Mesenchymal stem cell (in vitro differentiated cells and primary cell): ENCODE measurements at places on chromosomes 4 and X.

- DNase-seq, result no peak
Measured at GRCh38 chr4:169151671-169152070, 119.1 kb downstream of the SH3RF1 start.

DNA sequence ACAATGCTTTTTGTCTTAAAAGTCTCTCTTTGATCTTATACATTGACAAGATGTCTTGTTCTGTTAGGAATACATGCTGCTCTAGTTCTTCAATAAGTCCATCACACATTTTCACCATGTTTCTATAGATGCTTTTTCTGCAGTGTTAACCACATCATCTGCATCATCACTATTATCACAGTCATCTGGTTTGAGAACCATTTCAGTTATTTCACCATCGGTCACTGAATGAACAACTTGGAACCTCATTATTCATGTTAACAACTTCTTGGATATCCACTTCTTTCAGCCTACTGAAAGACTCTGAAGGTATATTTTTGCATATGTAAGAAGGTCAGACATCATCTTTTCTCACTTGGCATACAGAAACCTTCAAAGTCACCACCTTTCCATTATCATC is 975.2 kb downstream of the STIM2 start:
- DNase-seq, result no peak

- DNase-seq, result no peak
Measured at GRCh38 chr4:27635936-27636913, 775.6 kb downstream of the STIM2 start.

DNA sequence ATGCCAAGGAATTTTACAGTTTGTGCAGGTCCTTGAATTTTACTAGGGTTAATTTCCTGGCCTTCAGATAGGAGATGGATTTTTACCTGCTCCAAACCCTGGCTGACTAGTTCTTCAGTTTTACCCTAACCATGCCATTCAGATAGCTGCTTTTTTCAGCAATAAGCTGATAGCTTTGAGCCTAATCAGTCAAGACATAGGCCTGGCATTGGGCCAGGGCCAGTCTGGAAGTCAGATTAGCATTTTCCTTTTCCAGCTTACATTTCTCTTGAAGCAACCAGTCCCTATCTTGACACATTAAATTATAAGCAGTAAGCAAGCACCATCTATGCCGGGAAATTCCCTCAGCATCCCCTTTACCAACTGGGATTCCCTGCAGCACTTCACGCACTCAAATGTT is 177.1 kb downstream of the ADGRA3 start:
- DNase-seq, result no peak

- DNase-seq, result no peak
Measured at GRCh38 chr4:36399762-36400353, 118.4 kb downstream of the DTHD1 start.

DNA sequence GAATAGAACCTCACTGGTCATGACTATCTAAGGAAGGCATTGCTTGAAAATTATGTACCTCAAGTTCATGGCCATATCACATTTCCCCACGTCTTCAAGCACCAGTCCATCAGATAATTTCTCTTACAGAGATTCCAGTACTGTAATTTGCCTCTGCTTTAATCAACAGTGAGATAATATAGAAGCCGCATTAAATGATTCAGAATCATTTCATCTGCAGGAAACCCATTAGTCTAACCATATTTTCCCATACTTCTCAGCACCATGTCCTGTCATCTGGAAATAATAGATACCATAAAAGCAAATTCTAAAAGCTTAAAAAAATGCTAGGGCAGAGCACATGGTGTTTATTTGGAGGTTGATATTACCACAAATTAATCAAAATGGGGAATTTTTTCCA is 310.3 kb upstream of the SLIT2 start:
- no peak for DNase-seq

GRCh38 chr4:172546782-172547181 is 621.8 kb upstream of the GALNT7 start:
- DNase-seq, result no peak

DNA sequence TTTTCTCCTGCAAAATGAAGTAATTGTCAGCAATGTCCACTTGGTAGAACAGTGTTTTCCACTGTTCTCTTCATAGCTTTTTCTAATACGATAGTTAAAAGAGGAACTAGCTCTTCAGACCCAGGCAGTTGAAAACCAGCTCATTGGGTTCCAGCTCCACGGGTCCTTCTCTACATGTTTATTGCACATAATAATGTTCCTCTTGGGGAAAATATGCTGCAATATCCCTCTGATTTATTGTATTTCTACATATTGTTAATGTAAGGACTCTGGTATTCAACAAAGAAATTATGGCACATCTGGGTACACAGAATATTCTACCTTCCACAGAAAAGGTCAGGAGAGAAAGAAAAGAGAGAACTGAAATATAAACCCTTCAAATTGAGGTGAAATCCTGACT is 473.4 kb downstream of the TRIML1 start:
- no peak for DNase-seq

- peak; percentile 15 for DNase-seq
Measured at GRCh38 chrX:53831662-53832635, 145.4 kb upstream of the HUWE1 start.

- DNase-seq, result peak; percentile 93
Measured at GRCh38 chrX:123803331-123803983, 56.4 kb upstream of the XIAP start.

GRCh38 chr4:184251670-184251980 is 34.0 kb upstream of the ENPP6 start:
- no peak for DNase-seq

- DNase-seq, result peak; percentile 68
Measured at GRCh38 chrX:115561605-115562479, 868 bp downstream of the PLS3 start.

GRCh38 chr4:182411391-182411790 is 168.2 kb downstream of the TENM3 start:
- DNase-seq, result no peak

DNA sequence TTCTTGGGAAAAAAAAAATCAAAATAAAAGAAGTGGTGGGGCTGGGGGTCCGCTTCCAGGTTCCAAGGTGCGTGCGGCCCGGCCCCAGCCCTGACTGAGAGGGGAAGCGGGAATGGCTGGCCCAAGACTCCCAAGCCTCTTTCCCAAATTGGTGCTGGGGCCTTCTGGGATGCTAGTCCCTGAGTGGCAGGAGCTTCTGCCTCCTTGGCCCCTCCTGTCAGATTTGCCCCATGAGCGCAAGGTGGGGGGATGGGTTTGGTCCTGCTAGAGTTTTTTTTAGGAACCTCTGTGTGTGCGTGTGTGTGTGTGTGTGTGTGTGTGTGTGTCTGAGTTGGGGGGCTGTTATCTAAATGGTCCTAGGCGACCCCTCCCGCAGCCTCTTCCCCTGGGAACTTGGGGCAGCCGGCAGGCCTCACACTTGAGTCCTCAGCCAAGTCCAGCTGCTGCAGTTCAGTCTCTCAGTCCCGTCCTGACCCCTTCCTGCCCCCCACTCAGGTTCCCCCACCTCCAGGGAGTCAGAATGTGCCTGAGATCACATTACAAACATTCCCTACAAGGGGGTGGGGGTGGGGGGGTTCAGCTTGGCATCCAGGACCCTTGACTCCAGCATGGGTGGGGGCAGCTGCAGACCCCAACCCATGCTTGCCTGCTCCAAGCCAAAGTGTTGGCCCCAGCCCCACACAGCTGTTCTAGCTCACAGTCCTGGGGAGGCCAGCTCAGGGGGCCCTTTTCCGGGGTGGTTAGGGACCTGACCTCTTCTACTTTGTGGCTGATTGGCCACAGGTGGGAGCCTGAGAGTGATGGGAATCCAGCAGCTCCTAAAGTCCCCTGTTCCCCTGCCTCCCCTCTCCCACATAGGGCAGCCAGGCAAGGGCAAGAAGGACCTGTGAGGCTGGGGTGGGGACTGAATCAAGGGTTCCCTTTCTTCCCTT is 4.0 kb downstream of the EFNB1 start:
- no peak for DNase-seq

DNA sequence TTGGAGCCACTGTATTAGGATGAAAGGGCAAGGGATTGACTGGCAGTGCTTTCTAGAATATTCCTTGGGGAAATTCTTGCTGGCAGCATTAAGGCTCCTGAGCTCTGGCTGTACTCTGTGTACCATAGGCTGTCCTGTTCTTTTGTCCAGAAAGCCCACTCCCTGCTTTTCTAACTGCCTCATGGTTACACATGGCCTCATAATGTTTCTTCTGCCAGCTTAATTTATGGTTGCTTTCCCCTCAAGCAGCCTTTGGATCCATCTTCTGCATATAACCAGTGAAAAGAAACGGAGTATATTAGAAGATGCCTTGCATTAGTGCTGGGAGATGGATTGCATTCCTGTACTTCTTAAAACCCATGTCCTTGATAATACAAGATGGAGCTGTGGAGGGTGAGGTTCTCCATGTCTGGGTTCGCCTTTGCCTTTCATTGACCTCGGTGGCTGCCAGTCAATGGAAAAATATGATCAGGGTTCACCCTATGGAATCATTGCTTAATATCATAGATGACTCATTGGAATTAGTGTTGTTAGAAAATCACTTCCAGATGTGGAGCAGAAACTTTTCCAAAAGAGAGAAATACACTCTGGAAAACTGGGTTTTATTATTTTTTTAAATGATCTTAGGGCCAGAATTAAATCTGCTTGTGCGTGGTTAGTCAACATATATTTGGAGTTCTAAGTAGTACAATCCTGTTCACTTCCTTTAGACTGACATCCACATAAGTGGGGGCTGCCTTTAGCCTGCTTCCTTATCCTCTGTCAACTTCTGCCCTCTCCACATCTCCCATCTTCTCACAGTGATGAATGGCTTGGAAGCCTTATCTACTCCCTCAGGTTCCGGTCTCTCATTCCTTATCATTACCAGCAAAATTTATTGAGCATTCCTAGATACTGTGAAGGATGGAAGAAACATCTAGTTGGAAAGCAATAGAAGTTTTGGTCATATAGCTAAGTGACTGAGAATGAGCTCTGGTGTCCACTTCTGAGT is 24.9 kb downstream of the DOCK11 start:
- peak; percentile 63 for DNase-seq

GRCh38 chr4:146029147-146029546 is 90.5 kb upstream of the ZNF827 start:
- DNase-seq, result no peak

DNA sequence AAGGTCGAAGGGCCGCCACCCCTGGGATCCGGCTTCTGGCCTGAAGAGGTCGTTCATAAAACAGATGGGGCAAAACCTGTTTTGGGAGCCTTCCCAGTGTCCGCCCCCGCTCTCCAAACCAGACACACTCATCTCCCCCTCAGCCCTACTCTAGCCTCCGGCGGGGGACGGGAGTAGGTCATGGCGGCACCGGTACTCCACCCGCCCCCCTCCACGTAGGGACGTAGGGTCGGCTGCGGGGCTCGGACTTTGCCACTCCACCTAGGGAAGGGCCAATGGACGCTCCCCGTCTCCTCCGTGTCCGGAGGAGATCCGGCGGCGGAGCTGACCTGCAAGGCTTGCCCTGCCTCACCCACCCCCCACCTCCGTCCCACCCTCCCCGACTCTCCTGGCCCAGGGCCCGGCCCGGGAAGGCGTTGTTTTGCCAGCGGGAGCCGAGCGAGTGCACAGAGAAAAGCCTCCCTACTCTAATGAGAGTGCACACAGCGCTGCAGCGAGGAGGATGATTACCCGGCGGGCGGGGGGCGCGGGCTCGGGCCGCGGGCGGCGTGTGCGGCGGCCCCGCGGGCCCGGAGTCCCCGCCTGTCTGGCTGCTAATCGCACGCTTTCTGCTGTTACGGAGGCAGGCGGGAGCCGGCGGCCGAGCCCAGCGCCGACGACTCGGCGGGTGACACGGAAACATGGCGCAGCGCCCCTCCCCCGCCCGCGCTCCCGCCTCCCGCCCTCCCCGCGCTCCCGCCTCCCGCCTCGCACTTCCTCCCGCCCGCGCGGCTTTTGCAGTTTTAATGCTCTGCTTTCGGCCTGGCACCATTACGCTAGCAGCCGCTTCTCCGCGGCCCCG is 8.3 kb upstream of the BCOR start:
- DNase-seq, result peak; percentile 71

DNA sequence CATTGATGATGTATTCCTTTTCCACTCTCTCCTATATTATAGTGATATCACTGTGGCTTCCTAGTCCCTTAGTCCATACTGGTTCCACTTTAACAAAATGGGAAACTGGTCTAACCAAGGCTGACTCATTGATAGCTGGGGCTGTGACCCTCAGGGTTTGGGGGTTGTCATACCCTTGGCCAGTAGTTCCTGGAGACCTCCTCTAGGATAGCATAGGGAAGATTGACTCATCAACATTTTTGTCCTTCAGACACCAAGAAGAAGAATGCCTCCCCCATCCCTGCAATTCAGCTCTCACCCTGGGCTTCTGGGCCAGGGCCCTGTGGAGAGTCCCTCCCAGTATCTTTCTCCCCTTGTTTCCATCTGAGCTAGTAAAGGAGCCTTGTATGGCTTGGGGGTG is 68.8 kb upstream of the PRPS1 start:
- DNase-seq, result no peak

DNA sequence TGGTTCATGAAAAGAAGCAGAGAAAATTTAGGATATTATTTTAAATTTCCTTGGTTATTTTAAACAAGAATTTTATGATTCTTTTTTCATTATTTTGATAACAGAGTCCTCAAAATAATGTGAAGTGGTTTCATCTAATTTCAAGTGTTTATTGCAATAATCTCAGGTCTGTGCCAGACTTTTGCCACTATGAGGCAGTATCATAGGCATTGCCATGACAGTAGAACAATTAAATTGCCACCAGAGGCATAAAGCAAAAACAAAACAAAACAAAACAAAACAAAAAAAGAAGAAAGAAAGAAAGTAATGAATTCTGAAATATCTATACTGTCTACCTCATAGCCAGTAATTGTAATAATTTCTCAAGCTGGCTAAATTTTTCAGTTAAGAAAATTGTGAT is 739.2 kb downstream of the KCTD8 start:
- no peak for DNase-seq

DNA sequence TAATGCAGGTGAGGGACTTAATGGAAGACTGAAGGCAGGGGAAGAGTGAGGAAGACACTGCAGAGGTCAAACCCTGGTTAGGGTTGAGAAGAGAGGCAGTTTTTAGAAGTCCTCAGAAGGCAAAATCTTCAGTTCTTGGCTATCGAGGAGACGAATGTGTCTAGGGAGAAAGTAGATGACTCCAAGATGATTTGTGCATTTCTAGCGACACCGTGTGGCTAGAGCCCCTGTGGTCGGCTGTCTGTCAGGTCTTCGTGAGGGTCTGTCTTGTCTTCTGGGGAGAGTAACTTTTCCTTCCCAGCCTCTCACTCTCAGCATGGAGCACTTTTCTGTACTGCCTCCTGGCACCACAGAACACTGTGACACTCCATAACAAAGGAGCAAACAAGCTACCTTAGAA is 458.1 kb downstream of the STIM2 start:
- peak; percentile 35 for DNase-seq

DNA sequence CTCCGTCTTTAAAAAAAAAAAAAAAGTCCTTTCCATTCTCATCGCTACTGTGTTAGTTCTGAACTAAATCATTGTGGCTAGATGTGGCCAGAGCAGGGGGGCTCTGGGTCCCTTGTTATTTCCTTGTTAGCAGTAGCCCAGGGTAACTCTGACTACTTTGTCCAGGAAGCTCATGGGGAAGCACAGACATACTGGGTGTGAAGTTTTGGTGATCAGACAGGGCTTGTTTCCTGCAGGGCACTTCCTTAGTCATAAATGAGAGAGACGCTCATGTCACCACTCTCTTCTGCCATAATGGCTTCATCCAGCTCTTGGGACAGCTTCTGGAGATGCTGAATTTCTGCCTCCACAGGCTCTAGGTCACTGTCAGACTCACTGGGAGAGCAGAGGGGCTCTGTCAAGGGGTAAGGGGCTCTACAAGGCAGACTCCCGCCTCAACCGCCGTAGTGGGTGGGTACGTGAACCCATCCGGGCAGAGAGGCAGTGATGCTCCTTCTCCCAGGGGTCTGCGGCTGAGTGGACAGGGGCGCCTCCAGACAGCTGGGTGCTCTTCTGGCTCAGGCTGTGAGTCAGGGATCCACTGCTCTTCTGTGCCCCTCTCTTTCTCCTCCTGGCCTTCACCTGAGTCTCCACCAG is 12.9 kb downstream of the STIM2 start:
- no peak for DNase-seq
